ENCODE measurements at places on chromosomes 4 and X. TPM values are rescaled to one million over a fixed set of nuclear protein-coding genes. Genes with fewer than 3 reads are reported as not detected.

Gene SPANXN4
- not detected for total RNA-seq

Gene IRAK1
- total RNA-seq = 70.7 TPM

Gene TBX22
- total RNA-seq = not detected

DNA sequence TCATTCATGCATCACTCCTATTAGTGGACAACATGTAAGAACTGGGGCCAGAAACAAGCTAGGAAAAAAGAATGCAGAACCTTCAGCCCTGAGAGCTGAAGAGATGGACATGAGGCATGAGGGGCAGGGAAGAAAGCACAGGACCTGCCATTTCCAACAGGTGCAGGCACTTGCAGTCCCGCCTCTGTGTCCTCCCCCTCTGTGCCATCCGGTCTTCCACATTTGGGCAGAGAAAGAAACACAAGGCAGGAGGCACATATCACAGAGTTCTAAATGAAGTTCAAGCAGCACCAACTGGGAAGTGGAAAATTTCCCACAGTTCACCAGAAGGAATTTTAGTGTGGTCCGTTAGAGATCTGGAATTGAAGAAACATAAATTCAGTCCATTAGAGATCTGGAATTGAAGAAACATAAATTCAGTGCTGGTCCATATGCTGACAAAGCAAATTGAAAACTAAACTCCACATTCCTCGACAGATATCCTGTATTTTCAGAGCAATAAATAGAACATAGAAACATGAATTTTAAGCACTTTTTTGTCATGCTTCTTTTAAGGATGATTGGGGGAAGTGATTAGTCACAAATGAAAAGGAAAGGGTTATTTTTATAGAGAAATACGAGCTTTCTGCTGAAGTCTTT lies 57.2 kb upstream of the DAPP1 start:
- no peak for DNase-seq

- no peak for DNase-seq
Measured at GRCh38 chr4:110753466-110753865, 130.6 kb upstream of the PITX2 start.

- DNase-seq = no peak
Measured at GRCh38 chr4:88659055-88659889, 38.4 kb downstream of the NAP1L5 start.

- DNase-seq = no peak
Measured at GRCh38 chr4:35151816-35152572, 1092.3 kb downstream of the ARAP2 start.

DNA sequence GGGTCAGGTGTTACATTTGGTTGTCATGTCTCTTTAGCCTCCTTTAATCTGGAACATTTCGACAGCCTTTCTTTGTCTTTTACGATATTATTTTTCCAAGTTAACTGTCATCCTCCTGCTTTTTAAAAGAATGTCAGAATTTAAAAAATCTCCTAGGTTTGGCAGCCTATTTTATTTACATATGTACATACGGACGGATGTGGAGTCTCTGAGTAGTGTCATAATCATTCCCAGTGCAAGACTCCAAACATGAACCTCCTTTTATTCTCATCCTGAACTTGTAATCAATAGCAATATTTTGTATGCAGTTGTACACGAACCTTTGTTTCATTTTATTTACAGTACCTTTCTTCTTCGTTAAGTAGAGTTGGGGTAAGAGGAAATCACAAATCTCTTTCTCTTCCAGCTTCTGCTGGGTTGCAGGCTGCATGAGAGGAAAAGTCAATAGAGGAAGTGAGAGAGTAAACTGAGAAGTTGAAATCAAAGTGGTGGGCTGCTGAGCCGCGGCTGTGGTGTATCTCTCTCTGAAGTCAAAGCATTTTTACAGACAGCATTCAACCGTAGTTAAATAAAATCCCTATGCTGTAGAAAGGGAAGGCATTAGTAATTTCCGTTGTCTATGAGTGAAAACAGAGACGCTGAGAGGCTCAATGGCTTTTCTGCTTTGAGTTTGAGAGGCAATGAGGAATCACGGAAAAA lies 53.9 kb upstream of the RPS6KA3 start:
- no peak for DNase-seq

Measured in SJSA1 (cell line).